ENCODE measurements at places on chromosomes 4 and X.
A peak's percentile ranks its signal among the peaks of the same experiment; 100 is the strongest.

GRCh38 chrX:75155447-75155826 is 646 bp downstream of the ABCB7 start:
- DNase-seq, result no peak

DNA sequence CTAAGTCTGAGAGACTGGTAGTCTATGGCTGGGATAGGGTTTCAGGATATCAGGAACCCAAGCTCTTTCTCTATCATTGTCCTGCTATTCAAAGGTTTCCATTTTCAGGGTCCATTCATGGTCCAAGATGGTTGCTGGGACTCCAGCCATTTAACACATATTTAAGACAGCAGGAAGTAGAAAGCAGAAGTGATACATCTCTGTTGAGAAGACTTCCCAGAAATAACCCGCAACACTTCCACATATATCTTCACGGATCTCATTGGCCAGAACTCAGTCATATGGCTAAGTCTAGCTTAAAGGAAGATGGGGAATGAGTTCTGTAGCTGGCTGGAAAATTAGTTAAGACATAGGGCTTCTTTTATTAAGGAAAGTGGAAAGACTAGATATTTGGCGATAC is 23.8 kb downstream of the CTSO start:
- DNase-seq, result no peak

DNA sequence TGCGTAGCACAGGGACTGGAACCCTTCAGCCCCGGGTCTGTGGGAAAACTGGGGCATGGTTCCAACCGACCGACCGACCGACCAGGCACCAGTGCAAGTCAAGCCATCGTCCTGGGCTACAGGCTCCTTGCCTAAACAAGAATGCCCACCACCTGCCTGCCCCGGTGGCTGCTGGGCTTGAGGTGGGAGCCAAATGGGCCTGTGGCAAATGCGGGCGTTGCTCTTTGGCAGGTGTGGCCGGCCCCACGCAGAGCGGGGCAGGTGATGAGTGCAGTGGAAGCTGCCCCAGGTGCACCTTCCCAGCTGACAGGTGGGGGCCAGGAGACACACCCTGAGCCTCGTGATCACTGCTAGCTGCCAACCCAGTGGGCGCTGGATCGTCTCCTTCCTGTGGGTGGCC is 77.9 kb downstream of the MTMR1 start:
- no peak for DNase-seq

DNA sequence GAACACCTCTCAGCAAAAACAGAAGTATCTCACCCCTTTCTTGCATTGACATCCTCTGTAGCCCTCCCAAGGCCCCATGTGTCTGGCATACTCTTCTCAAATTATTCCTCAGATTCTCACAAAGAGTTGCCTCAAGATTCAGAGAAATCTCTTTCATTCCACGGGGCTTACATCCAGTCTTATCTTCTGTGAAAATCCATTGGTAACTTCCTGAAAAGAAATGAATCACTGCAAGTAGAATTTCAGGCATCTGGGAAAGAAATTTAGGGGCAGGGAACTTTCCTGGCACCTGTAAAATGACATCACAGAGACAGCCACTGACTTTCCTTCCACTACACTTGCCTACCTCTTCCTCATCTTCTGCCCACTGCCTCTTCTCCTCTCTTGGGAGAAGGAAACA is 182.5 kb upstream of the ARHGEF9 start:
- no peak for DNase-seq

- DNase-seq, result no peak
These were observed 119.0 kb downstream of the CFAP299 start for GRCh38 chr4:80454556-80454955.

GRCh38 chr4:139243448-139244365 is 36.3 kb downstream of the MGARP start:
- no peak for DNase-seq

DNA sequence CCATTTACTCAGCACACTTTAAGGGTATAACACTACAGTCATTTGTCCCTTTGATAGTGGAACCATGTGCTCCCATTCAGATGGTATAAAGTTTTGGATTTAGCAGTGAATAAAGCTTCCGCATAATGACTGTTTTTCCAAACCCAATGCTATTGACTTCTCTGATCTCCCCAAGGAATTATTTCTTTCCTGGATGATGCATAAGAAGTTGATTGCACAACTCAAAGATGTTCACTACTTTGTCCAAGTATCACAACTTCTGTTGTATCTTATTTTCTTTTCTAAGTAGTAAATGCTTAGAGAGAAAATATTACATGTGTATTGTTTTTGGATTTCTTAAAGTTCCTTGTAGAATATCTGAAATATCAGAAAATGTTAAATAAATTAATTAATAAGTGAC is 300.2 kb downstream of the GPM6A start:
- no peak for DNase-seq

- DNase-seq, result no peak
These were observed 57.7 kb upstream of the PASD1 start for GRCh38 chrX:151505796-151506195.

DNA sequence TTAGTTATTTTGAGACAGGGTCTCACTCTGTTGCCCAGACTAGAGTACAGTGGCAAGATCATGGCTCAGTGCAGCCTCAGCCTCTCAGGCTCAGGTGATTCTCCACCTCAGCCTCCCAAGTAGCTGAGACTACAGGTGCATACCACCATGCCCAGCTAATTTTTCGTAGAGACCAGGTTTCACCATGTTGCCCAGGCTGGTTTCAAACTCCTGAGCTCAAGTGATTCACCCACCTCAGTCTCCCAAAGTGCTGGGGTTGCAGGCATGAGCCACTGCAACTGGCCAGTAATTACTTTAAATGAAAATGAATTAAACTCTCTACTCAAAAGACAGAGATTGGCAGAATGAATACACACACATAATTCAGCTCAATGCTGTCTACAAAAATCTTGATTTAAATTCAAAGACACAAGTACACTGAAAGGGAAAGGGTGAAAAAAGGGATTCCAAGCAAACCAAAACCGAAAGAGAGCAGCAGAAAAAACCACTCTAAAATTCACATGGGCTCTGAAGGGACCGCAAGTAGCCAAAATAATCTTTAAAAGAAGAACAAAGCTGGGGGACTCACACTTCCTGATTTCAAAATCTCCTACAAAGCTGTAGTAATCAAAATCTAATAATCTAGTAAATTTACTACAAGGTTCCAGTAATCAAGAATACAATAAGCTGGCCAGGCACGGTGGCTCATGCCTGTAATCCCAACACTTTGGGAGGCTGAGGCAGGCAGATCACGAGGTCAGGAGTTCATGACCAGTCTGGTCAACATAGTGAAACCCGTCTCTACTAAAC is 11.8 kb upstream of the SPON2 start:
- DNase-seq, result no peak

GRCh38 chrX:19628011-19628575 is 112.8 kb upstream of the MAP3K15 start:
- no peak for DNase-seq

DNA sequence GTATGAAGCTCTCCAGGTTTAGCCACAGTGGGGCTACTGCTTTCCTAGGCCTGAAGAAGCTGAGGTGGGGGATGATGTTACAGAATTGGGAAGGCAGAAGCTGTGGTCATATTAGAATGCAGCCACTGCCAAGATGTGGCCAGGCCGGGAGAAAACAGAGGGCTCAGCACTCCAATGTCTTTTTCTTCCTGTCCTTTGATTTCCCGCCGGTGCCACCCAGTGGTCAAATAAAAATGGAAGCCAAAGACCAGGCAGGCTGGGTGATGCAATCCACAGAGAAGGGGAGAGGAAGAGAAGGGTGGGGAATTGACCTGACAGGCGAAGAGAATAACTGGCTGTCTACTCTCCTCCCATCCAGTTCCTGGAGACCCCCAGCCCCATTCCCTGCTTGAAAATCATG is 94.9 kb upstream of the SHISA3 start:
- DNase-seq, result peak; percentile 3

DNA sequence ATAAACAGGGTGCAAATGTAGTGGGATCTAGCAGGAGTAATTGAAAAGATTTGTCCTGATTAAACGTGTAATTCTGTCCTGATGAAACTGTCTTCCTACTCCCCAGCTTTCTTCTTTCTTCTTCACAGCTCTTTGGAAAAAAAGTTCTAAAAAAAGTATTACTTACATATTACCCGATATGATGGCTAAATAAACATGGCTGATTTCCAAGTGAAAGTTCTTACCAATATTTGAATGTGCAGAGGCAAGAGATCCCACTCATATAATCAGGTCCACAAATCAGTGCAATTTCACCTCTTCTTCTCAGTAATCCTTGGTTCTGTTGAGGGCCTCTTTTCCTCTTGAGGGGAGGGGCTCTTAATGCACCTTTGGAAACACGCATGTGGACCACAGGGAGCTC is 78.7 kb downstream of the ZNF827 start:
- DNase-seq, result no peak

DNA sequence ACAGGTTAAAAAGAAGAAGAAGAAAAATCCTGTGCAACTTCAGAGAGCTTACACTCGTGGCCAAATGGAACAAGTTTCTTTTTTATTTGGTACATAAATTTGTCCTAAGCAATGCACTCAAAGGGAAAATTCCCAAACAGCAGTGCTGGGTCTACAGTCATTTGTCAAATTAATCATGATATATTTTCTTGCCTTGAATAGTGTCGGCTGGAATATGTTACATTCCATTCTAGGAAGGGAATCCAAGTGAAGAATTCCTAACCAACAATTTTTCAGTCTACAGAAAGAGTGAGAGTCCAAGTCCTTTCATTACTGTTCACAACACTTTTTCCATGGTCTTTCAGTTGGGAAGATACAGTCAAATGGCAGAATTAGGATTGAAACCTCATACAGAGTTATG is 63.9 kb downstream of the HAND2 start:
- no peak for DNase-seq

GRCh38 chr4:162234595-162234994 is 70.8 kb upstream of the FSTL5 start:
- DNase-seq, result no peak

DNA sequence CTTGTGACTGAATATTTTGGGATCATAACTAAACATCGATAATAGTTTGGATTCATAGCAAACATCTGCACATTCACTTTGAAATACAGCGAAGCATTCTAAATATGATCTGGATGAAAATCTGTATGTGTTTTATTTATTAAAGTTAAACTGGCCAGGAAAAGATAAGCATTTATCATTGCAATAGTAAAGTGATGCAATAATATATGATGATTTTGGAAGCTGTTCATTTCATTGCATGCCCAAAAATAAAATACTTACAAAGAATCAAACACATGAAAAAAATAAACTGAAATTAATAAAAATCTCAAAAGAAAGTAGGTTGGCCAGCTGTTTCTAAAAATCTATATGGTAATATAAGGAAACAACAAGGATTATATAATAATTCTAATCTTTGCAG is 1.9 kb downstream of the PRDM5 start:
- no peak for DNase-seq

GRCh38 chr4:97923096-97923495 is 220.2 kb downstream of the STPG2 start:
- DNase-seq, result no peak

DNA sequence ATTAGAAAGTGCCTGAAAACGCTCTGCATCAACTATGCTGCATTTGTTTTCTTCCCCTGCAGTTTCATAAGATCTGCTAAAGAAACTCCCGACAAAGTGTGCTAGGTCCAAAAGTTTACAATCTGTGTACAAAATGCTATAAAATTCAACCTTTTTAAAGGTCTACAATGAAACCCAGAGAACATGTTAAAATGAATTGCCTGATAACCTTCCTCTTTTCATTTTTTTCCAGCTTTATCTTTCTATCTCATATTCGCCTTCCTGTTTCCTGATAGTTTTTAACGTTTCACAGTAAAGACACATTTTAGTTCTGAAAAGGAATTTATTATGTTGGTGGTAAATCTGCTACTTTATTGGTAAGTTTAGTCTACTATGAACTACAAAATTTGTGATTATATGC is 9.5 kb upstream of the HPGDS start:
- no peak for DNase-seq

- DNase-seq, result no peak
These were observed 27.2 kb upstream of the PDLIM3 start for GRCh38 chr4:185562531-185562930.

DNA sequence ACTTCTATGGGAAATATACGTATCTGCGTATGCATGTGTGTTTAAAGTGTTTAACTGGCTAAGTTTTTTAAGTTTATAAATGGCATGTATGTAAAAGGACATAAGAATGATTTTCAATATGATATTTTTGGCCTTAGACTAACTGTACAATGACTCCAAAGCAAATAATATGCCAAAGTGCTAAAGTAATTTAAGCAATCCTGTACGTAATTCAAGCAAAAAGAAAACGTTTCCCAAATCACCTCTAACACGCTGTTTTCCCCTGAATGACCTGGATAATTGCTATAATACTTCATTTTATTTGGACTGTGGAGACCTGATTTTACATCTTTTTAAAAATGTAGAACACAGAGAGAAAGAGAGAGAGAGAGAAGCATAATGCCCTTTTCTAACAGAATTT is 183.0 kb upstream of the HAND2 start:
- no peak for DNase-seq

DNA sequence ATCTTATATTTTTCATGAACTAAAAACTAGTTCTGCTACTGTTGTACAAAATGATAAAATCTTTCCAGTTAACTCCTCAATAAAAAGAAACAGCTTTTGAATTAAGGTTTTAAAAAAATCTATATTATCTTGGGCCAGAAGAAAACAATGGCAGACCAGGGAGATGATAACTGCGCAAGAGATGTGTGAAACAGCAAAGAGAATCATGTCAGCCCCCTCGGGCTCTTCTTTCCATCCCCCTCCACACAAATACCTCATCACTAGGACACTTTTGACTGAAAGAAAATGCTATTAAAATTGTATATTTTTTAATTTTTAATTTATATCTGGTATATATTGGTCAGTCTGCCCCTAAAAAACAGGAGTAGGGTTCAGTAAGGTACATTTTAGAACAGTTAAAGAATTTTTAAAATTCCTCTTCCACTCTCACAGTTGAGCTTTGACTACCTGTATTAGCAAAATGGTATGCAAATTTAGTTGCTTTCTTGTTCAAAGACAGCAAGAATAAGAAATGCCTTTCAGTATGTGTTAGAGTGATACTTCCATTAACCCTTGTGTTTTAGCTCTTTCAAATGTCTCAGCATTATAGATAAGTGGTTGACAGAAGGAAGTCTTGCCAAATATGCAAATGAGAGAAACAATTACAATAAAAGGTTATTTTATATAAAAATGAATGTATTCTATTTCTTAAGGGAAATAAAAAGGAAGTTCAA is 36.4 kb upstream of the LCORL start:
- no peak for DNase-seq

DNA sequence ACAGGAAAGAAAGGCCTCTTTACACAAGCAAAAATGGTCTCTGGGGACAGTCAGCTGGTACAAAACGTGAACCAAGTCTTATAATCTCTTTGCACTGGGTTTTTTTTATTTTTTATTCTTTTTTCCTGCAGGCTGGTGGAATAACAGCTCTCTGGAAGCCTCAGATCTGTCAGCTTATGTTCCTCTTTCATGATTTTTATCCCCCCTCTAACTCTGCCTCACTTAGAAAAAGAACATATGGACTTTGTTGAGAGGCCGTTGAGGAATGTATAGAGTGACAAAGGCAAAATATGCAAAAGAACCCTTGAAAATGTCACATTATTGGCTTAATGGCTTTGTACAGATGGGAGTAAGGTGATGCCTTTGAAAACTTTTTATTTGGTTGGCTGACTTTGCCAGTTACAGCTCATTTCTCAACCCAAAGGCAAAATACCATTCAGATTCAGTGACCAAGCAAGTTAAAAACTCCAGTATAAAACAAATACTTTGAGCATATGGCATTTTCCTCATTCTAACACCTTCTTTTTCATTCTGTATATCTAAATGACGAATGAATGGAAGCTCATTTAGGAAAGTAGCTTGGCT is 111.1 kb downstream of the RNF150 start:
- no peak for DNase-seq

All from NCI-H774 (cell line).